NCI-H146 (cell line): ENCODE measurements at places on chromosomes 7 and 10.

- DNase-seq = no peak
Observed at GRCh38 chr10:49033939-49034338, 81.4 kb downstream of the VSTM4 start.

DNA sequence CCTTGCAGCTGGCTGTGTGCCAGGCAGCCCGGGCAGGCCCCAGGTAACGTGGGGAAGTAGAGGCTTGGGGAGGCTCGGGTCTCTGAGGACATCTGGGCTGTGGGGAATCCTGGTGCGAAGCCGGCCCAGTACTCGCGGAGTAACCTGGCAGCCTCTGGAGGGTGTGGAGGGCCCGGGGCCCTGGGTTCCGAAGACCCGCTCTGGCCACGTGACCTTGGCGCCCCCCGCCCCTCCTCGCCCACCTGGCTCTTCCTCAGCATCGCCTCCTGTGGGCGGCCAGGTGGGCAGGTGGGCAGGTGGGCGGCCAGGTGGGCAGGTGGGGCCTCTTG lies 143.1 kb downstream of the WDR37 start:
- no peak for DNase-seq

DNA sequence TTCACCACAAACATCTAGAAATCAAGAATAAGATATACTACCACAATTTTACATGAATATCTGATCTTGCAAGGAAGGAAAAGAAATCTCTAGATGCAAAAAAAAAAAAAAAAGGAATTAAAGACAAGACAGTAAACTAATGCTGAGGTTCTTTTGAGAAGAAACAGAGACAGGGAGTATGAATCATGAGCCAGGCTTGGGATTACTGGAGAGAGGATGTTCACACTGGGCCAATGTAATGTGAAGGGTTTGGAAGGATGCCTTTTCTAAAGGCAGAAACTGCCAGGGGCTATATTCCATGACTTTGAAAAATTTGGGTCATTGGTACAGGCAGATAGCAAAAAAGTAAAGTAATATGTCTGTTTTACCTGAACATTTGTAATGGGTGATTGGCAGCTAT lies 573.0 kb upstream of the IGFBP3 start:
- DNase-seq = no peak

DNA sequence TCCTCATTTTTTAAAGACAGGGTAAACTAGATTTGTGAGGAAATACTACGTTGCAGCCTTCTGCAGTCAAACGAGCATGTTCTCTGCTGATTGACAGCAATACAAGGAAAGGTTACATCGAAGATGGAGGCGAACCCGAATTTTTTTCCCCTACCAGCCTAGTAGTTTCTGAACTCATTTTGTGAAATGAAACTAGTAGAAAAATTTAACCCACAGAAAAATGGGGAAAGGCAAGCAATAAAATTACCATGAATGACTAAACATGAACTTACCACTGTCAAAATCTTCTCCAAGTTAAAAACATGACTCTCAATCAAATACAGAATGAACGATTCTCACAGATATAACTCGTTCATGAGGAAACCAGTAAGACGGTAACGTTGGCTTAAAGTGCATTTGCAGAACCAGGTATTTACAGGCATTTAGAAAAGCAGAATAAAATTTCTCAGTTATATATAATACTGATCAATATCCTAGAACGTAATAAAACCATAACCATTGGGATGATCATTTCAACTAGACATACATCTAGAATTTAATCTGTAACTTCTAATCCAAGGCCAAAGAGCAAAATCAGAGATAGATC lies 73.9 kb downstream of the CELF2 start:
- DNase-seq = no peak

DNA sequence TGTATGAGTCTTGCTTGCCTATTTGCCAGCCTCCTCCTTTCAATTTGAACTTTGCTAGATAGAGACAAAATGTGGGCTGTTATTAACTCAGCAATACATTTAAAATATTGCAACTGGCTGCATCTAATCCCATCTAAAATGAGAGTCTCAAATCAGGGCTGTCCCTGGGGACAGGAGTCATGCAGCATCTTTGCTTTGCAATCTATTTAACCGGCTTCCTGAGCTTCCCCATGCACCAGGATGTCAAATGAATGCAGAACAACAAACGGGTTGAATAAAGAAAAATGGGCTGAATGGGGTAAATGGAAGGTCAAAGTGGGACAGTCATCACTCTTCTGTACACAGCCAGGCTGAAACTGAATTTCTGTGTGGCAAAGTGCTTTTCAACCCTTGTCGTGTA lies 89.2 kb downstream of the AOAH start:
- peak; percentile 44 for DNase-seq

DNA sequence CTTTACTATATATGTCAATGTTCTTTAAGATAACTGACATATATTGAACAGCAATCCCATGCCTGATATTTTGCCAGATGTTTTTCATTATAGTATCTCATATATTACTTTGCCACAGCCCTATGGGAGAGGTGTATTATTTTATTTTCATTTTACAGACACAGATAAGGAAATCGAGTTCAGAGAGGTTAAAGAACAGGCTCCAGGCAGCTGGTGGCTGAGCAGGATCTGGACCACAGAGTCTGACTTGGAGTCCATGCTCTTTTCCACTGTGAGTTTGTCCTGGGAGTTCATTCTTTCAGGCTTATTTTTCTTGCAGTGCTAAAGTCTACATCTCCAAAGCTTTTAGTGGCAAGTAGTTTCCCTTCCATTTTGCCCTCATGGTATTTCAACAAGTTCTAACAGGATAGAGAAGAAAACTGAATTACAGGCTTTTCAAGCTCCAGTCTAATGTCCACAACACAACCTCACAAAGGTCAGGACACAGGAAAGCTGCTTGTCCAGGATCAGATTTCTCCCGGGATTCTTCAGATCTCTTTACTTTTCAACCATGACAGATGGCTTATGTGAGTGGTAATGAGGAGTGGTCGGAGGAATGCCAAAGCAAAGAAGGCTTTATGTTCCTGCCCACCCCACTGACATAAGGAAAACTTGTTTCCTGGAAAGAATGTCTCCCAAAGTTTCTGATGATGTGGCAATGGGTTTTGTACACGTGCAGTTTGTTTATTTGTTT lies 13.1 kb upstream of the SLC35B4 start:
- DNase-seq = no peak

DNA sequence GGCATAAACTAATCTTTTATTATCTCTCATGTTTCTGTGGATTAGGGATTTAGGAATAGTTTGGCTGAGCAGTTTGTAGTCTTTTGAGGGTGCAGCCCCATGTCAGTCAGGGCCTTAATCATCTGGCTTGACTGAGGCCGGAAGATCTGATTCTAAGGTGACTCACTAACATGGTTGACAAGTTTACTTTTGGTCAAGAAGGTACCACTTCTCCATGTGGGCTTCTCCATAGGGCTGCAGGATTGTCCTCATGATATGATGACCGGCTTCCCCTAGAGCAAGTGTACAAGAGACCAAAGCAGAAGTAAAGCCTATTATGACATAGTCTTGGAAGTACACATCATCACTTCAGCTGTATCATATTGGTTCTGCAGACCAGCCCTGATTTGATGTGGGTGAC lies 45.9 kb upstream of the OIT3 start:
- no peak for DNase-seq

DNA sequence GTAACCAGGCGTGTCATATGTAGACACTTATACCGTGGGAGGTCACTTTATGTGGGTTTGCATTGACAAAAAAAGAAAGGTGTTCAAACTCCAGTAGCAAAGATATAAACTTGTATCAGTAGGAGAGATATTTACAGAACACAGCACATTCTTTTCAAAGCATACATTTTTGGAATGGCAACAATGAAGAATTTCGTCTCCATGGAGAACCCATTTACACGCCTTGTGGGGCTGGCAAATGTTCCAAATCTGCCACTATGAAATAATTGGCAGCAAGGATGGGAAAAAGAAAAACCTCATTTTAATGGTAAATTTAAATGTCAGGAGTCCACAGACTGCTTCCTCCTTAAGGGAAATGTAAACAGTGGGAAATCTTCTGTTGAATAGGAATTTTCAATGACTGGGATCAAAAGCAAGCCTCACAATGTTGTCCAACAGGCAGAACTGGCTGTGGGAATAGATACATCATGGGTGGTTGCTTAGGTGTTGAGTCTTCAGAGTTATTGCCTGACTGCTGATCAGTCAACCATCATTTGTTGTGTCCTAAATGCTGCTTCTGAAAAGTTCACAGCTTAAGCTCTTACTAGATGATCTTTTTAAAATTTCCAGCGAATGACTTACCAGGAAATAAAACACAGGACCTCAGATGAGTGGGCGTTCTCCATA lies 256.6 kb upstream of the SEMA3C start:
- DNase-seq = no peak

- DNase-seq = no peak
Observed at GRCh38 chr10:43197834-43198681, 59.8 kb downstream of the CSGALNACT2 start.

DNA sequence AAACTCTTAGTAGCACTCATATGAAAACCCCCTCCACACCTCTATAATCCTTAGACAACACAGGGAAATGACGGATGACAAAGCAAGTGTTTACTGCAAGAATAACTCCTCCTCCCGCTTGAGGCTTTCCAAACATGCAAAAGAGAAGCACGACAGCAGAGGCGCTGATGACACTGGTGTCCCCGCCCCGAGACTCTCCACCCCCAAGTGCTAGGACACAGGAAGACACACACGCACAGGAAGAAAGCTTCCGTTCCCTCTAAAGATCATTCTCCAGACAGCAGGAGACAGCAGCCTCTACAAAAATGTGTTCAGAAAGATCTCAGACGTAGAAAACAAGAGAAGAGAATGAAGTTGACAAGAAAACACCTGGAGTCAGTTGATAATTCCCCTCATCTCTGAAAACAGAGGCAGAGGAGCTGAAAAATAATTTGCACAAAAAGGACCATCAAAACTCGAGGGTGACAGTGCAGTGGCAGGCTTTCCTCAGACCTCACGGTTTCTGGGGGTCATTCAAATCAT lies 90.2 kb downstream of the DLG5 start:
- no peak for DNase-seq

DNA sequence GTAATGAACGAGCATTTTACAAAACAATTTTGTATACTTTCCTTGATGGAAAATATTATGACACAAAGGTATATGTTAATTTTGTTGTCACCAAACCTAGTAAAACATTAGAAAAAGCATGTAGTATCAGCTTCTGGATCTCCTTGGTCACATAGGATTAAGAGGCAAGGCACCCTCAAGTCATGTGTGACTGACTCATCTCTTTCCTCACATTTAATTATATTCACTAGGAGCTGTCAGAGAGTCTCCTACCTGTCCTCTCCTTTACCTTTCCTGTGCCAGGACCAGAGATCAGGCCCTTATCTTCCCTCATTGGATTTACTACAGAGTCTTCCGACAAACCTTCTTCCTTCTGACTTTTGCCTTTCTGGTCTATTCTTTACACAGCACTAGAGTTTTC lies 111.3 kb upstream of the RPA3 start:
- peak; percentile 26 for DNase-seq

DNA sequence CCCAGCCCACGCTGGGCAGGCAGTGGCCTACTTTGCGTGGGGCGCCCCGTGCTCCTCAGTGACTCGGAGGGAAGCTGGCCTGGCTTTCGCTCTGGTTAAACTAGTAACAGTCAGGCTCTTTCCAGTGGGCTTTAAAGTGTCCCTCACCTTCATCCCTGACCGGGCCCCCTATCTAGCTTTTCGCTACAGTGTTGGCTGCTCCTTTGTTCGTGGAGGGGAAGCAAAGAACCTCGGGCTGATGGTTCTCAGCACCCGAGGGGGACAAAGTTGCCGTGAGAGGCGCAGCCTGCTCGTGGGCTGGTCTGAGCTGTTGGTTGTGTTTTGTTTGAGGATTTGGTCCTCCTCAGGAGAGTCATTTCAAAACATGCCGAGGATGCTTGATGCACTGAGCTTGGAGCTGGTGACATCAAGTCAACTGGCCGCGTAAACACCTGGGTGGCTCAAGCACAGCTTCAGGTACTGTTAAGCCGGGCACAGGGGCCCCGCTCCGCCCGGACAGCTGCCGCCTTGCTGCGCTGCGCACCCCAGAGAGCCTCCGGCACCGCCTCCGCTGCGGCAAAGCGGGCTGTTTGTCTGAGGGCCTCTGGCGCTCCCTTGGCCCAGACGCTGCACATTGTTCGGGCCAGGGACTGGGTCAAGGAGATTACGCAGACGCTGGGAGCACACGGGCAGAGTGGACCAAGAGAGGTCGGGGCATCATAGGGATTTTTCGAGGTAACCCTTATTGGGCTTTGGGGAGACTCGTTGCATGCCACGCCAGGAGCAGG lies 1.6 kb downstream of the DLX6 start:
- DNase-seq = no peak

DNA sequence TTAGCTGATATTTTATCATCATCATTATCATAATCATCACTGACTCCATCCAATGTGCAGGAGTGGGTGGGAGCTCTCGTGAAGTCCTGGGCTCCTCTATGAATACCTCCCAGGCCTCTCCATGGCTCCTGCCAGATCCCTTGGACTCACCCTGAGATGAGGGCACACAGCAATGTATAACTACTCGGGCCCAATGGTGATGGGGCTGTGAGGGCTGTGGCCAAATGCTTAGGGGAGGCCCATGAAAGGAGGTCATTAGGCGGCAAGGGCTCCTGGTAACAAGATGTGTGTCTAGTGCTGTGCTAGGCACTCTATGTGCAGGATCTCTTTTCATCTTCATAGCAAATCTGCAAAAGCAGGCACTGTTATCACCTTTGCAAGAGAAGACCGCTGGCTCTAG lies 270.9 kb downstream of the GLRX3 start:
- no peak for DNase-seq
